ENCODE measurements at places on chromosomes 4 and X.

- peak; percentile 78 for DNase-seq
Observed at GRCh38 chr4:187478292-187479140, 517.1 kb upstream of the ZFP42 start.

DNA sequence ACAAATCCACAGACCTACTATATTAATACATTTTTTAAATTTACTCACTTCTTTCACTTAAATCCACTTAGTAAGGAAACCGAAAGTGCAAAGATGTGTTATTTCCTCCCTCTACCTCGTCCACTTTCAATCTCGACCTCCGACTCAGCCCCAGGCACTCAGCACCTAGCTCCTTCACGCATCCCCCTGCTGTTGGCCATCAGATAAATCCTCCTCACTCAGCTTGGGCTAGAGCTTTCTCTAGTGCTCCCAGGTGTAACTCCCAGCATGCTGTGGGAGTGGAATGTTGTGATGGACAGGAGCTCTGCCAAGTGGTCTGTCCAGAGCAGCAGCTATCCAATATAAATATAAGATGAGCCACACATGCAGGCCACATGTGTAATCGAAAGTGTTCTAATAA is 26.7 kb upstream of the TEC start:
- no peak for DNase-seq

DNA sequence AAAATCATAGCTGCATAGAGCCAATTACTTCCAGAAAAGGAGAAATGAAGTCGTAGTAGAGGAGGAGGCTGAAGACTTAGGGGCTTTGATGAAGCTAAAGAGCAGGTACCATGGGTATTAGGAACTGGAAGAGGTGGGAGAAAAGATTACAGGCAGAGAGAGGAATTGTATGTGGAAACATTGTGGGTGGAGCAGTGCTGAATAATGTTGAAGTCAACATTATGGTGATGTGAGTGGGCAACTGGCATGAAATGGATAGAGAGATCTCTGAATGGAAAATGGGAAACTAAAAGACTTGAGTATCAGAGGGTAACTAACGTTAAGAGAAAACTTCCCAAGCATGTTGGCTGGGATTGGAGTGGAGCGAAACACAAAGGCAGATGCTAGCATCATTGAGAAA is 92.5 kb downstream of the AREG start:
- DNase-seq, result no peak

GRCh38 chr4:25818371-25818871 is 44.4 kb downstream of the SEL1L3 start:
- no peak for DNase-seq

DNA sequence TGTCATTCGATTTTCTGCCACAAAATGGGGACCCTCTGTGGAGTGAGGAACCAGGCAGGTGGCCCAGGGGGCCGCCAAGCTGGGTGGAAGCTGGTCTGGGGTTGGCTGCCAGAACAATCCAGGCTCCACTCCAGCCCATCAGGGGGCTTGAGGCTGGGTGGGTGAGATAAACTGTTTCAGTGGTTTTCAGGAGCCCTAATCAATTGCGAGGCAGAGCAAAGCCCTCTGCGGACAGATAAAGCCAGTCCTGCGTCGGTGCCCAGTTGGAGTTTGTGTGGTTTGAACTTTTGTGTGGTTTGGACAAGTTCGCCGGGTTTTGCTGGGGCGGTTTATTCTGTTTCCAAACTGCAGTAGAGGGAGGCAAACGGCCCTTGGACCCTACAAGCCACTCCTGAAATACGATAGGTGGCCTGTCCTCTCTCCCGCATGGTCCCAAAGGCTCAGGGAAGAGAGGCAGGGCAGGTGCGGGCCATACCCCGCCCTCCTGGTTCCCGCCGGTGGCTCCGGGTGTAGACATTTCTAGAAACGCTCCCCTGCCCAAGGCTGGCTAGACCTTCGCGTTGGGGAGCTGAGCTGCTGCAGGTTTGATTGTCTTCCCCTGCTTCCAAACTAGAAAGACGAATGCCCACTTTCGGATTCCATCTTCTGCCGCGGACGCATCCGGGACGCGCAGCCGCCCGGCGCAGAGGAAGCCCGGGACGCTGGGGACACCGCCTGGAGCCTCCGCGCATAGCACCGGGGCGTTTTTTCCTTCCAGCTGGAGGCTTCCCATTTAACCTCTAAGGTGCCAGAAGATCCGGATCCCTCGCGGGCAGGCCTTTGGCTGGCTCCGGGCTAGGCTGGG is 169.0 kb upstream of the BCOR start:
- peak; percentile 87 for DNase-seq

GRCh38 chr4:39157520-39157919 is 24.8 kb upstream of the WDR19 start:
- no peak for DNase-seq

- DNase-seq, result no peak
Observed at GRCh38 chrX:20116087-20116576, 575 bp downstream of the MAP7D2 start.

GRCh38 chrX:46777971-46778810 is 19.3 kb upstream of the SLC9A7 start:
- DNase-seq, result no peak

DNA sequence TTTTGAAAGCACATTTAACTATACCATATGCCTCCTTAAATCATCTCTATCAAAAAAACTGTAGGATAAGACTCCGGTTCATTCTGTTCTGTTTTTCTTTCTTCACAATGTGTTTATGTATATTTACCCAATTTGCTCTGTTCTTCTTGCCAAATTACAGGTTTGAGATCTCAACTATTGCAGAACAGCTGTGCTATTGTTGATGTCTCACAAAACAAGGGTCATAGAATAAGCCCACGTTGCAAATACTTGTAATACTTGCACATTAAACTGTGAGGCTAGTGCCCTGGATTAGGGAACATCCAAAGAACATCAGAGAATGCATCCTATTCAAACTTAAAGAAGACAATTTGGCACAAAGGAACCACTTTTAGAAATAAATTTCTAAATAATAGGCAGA is 45.4 kb downstream of the ANTXR2 start:
- no peak for DNase-seq

DNA sequence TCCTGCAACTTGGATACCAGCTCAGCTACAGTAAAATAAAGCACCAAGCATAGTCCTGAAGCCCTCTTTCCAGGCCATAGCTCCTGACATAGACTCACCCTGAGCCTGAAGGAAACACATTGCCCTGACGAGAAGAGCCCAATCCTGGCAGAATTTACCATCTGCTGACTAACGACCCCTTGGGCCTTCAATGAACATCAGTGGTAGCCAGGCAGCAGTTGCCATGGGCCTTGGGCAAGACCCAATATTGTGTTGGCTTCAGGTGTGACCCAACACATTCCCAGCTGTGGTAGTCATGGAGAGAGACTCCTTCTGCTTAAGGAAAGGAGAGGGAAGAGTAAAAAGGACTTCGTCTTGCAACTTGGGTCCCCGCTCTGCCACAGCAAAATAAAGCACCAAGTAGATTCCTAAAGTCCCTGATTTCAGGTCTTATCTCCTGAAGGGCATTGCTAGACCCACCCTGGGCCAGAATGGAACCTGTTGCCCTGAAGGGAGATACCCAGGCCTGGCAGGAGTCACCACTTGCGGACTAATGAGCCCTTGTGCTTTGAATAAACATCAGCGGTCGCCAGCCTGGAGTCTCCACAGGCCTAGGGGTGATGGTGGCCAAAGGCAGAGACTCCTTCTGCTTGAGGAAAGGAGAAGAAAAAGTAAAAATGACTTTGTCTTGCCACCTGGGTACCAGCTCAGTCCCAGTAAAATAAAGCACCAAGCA is 902.6 kb downstream of the C4orf33 start:
- DNase-seq, result no peak

DNA sequence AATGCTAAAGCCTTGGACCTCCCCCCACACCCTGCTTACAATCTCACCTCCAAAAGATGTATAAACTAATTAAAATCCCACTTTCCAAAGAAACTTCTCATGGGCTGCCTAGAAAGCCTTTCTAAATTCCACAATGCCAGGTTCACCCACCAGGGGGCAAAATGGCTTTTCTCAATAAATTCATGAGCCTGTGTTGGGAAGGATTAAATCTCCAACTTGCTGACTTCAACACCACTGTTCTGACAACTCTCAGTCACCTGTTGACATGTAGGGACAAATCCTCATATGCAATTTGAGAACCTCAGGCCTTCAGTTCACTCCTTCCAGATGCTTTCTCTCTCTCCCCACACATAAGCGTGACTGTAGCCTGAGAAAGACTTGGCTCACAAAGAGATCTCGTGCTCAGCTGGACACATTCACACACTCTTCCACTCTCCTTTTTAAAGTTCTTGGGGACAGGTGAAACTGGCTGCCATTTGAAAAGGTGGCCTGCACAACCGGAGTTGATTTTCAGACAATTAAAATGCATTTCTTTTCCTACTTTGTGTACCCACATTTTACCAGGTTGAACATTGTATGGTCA is 88.6 kb upstream of the PRPS2 start:
- no peak for DNase-seq

- no peak for DNase-seq
Observed at GRCh38 chr4:87377816-87378215, 13.2 kb downstream of the HSD17B11 start.

- DNase-seq, result no peak
Observed at GRCh38 chr4:79185526-79186045, 140.3 kb downstream of the NAA11 start.

DNA sequence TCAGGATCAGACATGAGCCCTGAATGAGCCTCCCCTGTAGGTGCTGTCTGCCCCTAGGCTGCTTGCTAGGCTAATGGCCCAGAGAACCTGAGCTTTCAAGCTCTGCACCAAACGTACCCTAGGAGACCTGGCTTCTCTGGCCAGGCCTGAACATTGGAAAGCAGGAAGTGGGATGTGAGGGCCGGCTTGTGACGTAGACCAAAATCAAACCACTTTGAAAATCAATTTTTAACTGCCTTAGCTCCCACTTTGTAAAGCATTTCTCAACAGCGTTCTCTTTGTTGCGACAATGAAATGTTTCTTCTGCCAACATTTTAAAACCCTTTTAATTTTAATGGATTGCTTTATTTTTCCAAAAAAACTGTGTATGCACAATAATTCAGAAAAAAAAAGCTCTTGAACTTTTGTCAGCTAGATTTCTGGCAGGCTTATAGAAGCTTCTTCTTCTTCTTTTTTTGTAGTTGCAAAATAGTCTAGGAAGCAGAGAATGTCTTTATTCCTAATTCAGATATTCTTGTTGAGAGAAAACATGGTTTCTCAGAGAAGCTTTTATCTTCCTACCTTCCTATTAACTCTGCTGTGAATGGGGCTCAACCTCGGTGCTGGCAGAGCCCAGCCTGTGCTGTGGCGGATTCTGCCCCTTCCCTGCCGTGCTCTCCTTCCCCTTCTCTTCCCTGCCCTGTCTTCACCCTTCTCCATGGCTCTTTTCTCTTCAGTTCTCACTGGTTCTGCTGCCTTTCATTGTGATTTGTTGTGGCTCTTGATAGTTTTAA is 145.2 kb upstream of the SFRP2 start:
- DNase-seq, result peak; percentile 73

GRCh38 chr4:104424475-104424941 is 70.2 kb downstream of the CXXC4 start:
- no peak for DNase-seq

DNA sequence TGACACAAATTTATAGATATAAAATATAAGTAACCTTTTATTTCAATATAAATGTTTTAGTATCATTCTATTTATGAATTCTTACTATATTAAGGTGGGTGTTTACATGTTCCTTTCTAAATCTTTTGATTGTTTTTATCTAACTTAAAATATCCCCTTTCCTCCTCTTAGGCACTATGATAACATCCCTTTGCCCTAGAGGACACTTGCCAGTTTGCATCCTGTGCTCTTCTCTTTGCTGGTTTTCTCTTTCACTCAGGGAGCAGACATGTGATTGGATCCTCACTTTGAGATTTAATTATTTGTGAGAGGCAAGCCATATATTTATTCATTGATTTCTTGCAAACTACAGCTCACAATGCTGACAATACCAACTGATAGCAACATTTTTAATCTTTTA is 16.2 kb downstream of the LRIT3 start:
- DNase-seq, result no peak

DNA sequence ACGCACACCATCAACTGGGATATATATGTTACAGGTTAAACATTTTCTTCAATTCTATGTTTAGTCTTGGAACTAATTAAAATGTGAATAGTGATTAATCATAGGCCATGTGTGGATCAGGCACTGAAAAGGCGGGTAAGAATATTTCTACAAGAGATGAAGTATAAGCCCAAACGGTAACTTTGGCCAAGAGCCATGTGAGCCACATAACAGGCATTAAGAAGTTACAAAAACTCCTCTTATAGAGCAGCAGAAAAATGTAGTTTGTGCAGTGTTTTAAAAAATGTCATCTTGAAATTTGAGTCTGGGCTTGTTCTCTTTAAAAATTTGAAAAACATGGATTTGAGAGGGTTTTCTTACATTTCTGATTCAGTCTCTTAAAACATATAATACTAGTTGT is 521.8 kb upstream of the DIPK2B start:
- no peak for DNase-seq

- DNase-seq, result peak; percentile 67
Observed at GRCh38 chr4:3324093-3324815, 31.4 kb downstream of the RGS12 start.

- DNase-seq, result no peak
Observed at GRCh38 chrX:110276778-110277177, 41.1 kb downstream of the AMMECR1 start.

DNA sequence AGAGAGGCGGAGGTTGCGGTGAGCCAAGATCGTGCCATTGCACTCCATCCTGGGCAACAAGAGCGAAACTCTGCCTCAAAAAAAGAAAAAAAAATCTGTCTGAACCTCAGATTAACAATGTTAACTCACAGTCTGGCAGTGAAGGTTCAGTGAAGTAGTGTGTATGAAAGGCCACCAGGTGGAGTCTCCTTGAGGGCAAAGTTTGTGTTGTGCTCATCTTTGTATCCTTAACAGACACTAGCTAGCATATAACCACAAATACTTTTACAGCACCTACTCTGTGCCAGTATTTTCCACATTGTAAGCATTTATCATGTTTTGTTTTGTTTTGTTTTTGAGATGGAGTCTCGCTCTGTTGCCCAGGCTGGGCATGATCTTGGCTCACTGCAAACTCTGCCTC is 46.0 kb upstream of the MGST2 start:
- peak; percentile 60 for DNase-seq

- DNase-seq, result no peak
Observed at GRCh38 chrX:10851809-10852208, 231.4 kb upstream of the MID1 start.

GRCh38 chrX:97538745-97539144 is 655.0 kb downstream of the RPA4 start:
- no peak for DNase-seq

DNA sequence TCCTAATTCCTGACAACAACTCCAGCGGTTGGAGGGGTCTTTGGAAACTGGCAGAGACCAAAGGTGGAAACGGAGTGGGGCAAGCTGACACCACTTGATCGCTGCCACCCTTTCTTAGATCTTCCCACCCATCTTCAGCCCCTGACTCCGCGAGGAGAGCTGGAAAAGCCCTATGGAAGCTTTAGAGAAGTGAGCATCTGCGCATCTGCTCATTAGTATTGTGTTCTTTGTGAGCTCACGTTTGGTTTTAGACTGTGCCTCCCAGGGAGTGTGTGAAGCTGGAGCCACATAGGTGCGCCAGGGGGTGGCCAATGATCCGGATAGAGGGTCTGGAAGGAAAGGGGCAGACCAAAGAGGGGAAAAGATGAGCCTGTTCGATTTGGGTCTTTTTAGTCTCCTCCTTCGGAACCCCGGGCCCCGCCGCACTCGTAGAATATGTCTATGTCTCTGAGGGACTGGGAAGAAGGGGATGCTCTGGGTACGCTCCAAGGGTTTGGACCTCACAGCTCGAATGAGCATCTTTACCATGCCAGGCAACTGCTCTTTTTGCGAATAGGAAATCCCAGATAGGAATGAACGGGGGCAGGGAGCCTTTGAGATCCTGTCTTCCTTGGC is 578 bp upstream of the DKK2 start:
- DNase-seq, result no peak
